ENCODE measurements at places on chromosomes 11 and 22.
A peak's percentile ranks its signal among the peaks of the same experiment; 100 is the strongest.

DNA sequence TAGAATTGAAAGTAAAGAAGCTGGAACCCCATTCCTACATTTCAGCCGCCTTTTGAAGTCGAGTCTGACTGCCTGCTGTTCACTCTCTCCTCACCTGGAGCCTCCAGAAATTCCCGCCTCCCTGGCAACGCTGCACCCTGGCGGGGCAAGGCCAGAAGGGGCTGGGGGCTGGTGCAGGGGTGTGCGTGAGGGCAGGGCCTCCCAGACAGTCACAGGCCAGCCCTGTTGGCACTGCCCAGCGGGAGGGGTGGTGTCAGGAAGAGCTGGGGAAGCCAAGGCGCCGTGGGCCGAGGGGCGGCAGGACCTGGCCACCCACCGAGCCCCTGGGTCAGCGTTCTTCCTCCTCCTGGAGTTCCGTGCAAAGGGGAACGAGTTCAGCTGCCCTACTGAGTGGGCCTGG lies 123.2 kb downstream of the KCNQ1OT1 start:
- DNase-seq: no peak

- DNase-seq: no peak
Measured at GRCh38 chr11:111162305-111162704, 83.2 kb upstream of the POU2AF2 start.

DNA sequence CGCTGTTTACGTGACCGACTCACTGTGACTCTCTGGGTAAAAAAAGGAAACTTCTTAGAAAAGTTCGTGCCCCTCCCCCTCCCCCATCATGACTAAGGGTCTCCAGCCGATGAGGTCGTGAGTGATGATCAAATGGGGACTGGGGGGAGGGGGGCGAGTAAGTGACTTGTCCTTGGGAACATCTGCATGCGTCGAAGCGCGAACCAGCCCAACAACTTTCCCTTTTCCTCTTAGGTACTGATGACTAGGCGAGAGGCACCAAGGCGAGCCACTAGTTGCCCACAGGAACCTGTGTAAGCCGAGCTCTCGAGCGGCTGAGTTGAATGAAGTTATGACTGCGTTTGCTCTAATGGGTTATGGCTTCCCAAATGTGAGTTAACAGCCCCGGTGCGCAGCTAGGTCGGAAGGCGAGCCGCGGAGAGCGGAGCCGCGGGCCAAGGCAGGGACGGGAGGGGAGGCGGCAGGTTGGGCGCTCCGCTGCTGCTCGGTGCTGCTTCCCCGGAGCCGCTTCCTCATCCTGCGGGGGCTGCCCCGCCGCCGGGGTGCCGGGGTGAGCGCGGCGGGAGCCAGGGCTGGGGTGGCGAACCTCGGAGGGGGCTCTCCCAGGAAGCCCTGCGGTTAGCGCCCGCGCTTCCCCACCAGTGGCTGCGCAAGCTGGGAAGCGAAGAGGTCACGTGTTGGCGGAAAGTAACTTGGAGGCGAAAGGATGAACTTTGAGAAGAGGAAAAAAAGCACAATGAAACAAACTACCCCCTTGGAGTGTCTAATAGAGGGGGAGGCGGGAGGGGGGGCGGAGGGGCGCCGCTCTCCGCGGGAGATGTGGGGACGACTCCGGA lies 22.1 kb upstream of the BDNF start:
- no peak for DNase-seq

- no peak for DNase-seq
Measured at GRCh38 chr22:34017205-34017604, 96.9 kb upstream of the LARGE1 start.

DNA sequence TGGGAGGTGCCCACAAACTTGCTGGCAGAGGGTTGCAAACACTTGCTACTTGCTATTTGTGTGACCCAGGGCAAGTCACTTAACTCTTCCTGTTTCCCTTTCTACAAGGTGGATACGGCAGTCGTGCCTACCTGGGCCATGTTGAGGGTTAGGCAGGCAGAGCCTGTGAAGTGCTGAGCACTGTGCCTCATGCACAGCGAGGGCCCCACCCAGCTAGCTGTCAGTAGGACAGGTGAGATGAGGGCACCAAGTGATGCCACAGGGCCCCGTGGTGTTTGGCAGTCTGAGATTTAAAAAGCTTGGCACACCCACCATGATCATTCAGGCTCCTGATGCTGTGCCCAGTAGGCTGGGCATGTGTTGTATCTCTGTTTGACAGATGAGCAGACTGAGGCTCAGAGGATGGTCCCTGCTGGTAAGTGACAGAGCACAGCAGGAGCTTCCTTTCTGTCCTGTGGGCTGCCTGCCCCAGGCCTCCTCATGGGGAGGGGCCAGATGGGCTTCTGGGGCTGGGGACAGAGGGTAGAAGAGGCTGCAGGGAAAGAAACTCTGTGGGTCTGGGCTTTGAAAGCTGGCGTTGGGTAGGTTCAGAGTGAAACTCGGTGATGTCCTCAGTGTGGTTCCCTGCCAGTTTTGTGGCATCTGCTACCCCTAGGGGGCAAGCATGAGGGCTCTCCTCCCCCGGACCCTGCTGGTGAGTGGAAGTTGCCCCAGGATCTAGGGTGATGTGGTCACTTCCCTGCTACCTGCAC lies 59.3 kb downstream of the TSPAN18 start:
- no peak for DNase-seq

GRCh38 chr22:33354928-33355327 lies 296.7 kb upstream of the SYN3 start:
- DNase-seq: no peak

GRCh38 chr11:60870733-60871377 lies 3.5 kb downstream of the ZP1 start:
- no peak for DNase-seq

- DNase-seq: no peak
Measured at GRCh38 chr11:122362381-122362780, 246.4 kb upstream of the BLID start.

GRCh38 chr11:123841174-123841573 lies 35.0 kb upstream of the OR6M1 start:
- DNase-seq: no peak

- no peak for DNase-seq
Measured at GRCh38 chr11:9057007-9057406, 34.4 kb downstream of the SCUBE2 start.

- no peak for DNase-seq
Measured at GRCh38 chr22:17369439-17370025, at the start of gene CECR2. Gene CECR2 (plus strand): TSS chr22:17369460. CDS start chr22:17369784, 324 bp downstream.

DNA sequence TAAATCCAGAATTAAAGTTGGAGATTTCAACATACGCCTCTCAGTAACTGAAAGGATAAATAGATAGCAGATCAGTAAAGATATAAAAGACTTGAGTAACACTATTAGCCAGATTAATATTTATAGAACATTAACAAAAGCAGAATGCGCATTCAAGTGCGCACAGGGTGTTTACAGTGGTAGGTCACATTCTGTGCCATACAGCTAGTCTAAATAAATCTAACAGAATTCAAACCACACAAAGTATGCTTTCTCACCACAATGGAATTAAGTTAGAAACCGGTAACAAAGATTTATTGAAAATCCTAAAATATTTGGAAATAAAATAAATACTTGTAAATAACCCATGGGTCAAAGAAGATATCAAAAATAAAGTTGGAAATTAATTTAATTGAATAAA lies 341.0 kb downstream of the DYNC2H1 start:
- no peak for DNase-seq

- DNase-seq: no peak
Measured at GRCh38 chr11:134646561-134646960, 234.5 kb upstream of the B3GAT1 start.

- DNase-seq: peak; percentile 36
Measured at GRCh38 chr11:111978028-111978771, 41.1 kb downstream of the DIXDC1 start.

DNA sequence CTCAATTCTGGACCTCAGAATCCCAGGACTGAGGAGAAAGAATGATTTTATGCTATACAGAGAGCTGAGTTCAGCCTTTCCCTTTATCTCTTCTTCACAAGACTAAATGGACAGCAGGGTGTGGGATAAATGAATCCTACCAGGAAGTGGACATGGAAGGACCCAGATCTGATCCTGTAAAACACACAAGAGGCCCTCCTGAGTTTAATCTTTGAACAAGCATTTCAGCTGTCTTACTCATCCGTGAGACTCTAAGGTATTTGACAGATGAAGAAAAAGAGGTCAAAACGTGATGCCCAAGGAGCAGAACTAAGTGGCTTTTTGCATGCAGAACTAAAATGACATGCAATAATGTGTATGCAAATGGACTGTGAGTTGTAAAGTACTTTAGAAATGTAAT lies 511.3 kb downstream of the DLG2 start:
- DNase-seq: no peak

- no peak for DNase-seq
Measured at GRCh38 chr11:9771071-9771511, 107.2 kb downstream of the SWAP70 start.

GRCh38 chr22:41352058-41352457 lies 29.7 kb upstream of the TEF start:
- DNase-seq: no peak

GRCh38 chr11:58577555-58578135 lies 1.2 kb upstream of the ZFP91 start:
- DNase-seq: peak; percentile 68

DNA sequence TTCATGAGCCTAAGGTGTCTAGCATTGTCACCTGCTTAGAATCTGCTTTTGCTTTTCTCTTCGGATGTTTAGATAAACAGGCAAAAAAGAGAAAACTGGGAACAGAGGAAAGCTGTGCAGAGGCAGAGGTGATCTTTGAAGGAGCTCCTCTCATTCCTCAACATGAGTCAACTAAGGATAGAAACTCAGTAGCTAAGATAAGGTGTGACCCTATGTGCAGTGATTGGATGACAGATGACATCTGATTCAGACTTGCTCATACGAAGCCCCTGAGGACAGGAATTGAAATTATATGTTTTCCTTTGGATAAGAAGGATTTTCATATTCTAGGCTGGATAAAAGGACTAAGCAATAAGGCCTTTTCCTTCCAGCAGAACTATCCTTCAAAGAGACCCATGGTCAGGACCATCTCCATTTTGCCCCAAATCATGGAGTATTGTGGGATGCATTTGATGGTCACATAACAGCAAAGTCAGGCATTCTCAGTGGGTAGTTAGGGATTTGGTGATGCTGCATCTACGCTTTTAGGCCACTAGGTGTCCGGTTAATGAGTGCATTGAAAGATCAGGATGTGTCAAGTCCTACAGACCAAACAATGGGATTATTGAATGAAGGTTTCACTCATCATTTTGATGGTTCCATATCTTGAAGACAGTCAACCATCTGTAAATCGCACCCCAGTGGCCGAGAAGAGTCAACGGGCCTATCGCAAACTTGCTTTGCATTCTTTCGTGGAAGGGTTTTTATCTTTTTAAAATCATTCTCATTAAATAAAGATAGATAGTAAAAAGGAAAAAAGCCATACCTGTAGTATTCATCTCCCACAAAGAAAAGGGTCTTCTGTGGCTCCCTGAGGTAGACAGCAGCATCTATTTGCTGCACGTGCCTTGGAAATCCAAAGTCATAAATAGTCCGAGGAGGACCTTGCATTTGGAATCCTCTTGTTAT lies 32.2 kb downstream of the MMP20 start:
- no peak for DNase-seq

GRCh38 chr11:20861322-20861721 lies 191.9 kb downstream of the NELL1 start:
- no peak for DNase-seq

DNA sequence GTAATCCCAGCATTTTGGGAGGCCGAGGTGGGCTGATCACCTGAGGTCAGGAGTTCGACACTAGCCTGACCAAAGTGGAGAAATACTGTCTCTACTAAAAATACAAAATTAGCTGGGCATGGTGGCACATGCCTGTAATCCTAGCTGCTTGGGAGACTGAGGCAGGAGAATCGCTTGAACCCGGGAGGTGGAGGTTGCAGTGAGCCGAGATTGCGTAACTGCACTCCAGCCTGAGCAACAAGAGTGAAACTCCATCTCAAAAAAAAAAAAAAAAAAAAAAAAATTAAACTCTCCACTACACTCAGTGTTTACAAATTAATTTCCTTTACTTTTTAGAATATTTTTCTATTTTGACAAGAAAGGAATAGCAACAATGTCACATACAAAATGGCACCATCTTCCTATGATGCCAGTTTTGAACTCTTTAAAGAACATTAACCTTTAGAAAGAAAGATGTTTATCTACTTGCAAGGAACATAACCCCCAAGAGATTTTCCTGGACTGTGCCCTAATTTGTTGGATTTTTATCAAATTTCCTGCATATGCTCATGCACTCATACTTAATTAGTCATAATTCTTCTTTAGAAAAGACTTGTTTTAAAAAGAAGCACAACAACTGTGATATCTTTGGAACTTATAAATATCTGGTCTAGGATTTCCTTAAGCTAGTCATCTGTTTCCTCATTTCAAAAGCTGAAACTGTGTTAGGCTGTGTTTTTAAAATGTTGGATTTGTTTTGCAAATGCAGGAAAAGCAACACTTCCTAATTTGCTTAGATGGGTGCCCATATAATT lies 22.6 kb upstream of the HIPK3 start:
- no peak for DNase-seq

DNA sequence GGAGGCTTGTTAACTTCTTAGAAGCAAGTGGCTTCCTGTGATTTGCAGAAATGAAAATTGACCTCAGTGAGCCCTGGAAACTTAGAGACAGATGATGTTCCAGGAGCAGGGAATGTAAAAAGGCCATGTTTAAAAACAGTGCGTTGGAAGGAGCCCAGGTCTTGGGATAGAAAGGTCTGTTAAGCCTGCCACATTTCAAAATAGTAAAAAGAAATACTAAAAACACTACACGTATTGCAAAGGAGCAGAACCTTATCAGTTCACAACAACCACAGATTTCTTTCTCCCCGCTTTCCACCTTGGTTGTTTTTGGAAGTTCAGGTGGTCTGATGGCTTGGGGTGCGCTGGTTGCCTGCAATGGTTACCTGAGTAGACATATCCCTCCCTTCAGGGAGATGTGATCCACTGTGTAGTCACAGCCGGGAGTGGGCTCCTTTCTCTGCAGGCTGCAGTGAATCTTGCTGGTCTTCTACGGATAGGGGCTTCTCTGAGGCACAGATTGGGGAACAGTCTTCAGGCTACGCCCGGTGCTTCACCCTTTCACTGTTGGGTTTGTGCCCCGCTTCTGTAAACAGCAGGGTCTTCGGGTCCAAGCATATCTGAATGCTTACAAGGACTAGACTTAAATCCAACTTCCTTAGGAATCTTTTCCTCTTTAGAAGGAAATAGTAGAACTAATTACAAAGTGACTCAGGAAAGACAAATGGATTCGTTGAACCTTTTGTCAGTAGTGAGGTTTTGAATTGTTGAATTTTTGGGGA lies 1.9 kb downstream of the TEAD1 start:
- DNase-seq: peak; percentile 49

- DNase-seq: no peak
Measured at GRCh38 chr11:26418386-26418912, 86.5 kb downstream of the ANO3 start.

- DNase-seq: no peak
Measured at GRCh38 chr22:18905540-18906409, at the start of gene DGCR6. Gene DGCR6 (plus strand): TSS chr22:18906320. CDS start chr22:18906375, 55 bp downstream.

GRCh38 chr11:73204711-73205121 lies 13.4 kb upstream of the P2RY2 start:
- no peak for DNase-seq

GRCh38 chr11:108751444-108751843 lies 86.6 kb downstream of the DDX10 start:
- DNase-seq: no peak

GRCh38 chr11:4926608-4927007 lies 2.5 kb upstream of the OR51G1 start:
- DNase-seq: no peak

- no peak for DNase-seq
Measured at GRCh38 chr11:80379620-80380278, 938.9 kb upstream of the TENM4 start.
